ENCODE measurements at places on chromosomes 16 and 17.

GRCh38 chr17:8658810-8659209 is 28.3 kb upstream of the MYH10 start:
- DNase-seq: no peak

DNA sequence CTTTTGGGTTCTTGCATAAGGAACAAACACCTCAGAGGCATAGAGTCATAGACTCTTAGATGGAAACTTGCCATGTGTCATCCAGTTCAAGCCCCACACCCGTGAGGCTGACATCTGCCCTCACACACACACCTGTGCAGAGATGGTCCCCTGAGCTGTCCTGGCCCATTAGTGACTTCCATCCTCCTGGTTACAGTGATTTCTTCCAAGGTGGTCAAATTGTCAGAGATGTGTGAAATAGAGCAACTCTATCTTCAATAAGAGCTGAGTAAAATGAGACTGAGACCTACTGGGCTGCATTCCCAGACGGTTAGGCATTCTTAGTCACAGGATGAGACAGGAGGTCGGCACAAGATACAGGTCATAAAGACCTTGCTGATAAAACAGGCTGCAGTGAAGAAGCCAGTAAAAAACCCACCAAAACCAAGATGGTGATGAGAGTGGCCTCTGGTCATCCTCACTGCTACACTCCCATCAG is 342.2 kb upstream of the TNRC6C start:
- no peak for DNase-seq

DNA sequence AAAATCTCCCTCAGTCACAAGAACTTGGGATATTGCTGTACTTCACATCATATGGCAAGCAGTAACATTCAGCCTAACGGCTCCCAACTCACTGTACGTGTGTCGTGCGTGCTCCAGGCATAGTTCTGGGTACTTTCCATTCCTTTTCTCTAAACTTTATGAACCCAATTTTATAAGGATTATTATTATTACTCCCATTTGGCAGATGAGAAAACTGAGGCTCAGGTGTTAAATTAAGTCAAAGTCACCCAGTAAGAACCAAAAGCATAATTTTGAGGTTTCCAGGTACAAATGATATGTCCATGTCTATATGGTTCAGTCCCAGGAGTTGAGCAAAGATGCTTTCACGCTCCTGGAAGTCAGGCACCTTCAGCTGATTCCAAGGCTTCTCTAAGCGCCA is 4.8 kb upstream of the C1QBP start:
- DNase-seq: no peak

- no peak for DNase-seq
These were observed 270.1 kb downstream of the SOX9 start for GRCh38 chr17:72390675-72391508.

DNA sequence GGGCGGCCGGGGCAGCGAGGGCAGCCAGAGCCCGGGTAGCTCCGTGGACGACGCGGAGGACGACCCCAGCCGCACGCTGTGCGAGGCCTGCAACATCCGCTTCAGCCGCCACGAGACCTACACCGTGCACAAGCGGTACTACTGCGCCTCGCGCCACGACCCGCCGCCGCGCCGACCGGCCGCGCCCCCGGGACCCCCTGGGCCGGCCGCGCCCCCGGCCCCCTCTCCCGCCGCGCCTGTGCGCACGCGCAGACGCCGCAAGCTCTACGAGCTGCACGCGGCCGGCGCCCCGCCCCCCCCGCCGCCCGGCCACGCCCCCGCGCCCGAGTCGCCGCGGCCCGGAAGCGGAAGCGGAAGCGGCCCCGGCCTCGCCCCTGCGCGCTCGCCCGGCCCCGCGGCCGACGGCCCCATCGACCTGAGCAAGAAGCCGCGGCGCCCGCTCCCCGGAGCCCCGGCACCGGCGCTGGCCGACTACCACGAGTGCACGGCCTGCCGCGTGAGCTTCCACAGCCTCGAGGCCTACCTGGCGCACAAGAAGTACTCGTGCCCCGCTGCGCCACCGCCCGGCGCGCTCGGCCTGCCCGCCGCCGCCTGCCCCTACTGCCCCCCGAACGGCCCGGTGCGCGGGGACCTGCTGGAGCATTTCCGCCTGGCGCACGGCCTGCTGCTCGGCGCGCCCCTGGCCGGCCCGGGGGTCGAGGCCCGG is 36.1 kb upstream of the ZC3H18 start:
- DNase-seq: peak; percentile 93

DNA sequence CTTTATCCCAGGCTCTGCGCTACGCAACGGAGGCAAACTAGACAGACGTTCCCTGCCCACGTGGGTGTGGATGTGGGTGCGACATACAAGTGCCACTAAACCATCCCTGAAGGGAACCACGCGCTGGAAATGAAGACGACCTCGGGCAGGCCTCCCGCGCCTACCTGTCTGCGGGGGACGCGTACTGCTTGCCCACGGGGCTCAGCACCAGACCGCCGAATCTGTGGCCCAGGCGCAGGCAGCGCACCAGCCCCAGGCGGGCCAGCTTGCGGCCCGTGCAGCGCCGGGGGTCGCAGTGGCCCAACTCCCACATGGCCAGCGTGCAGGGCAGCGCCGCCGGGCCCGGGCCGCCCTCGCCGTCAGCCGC is 480 bp downstream of the TSR3 start:
- DNase-seq: no peak

DNA sequence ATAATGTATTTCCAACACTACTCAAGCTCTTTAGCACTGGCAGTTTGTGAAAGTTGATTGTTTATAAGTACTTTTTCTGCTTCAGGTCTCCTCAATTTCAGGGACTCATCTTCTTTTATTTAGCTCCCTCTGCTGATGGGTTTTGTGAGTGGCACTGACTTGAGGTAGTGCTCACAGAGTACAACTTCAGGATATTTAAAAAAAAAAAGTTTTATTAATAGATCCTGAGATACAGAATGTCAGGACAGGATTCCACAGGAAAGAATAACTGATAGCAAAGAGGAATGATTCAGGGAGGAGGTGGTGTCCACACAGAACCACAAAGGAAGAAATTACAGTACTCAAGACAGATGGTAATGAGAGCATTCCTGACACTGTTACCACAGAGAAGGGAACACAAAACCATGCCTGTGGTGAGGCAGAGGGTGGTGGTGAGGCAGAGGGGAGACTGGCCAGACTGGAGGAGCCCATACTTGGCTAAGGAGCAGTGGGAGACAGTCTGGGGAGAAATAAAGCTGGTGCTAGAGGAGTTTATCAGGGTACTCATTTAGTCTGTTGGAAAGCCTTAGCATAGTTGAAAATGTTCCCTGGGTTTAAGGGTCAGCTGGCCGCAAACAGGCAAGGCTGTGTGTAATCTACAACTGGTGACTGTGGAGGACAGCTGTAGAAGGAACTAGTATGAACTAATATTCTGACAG is 63.7 kb downstream of the SPAG9 start:
- DNase-seq: peak; percentile 90

DNA sequence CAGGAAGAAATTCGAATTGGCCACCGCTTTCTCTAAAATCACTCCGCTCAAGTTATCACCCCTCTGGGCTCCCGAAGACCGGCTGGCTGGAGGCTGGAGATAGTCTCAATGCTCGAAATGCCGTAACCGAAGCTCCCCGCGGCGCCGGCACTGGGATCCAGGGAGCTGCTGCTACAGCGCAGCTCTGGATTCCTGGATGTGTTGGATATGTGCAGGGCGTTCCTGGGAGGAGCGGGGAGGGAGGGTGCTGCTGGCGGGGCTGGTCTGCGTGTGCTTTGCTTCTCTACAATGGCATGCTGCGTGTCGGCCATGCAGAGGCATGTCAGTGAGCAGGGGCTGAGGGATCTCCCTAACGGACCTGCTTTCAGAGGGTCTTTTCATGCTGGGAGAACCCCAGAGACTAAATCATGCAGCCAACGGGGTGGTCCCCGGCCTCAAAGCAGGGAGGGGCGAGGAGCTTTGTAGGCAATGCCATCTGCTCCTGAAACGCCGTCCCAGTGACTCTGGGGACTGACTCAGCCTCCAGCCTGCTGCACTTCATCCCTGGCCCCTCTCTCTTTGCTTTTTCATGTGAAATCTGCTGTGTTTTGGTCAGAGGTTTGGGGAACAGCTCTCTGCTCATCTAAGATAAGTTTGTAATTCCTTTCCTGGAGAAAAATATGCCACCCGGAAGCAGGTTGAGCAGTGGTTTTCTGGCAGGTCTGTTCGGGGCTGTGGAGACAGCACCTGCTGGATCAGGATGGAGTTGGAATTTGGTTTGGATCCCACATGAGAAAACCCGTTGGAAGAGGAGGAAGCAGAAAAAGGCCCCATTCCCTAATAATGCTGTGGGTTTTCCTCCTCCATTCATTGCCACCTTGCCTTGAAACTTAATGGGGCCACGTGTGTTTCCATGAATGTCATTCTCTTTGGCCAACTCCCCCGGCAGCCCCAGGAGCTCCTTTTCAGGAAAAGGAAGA is 311.4 kb downstream of the SEC14L1 start:
- peak; percentile 81 for DNase-seq

Measured in AG08395 (cell line).